ENCODE measurements at places on chromosomes 5 and 9.

DNA sequence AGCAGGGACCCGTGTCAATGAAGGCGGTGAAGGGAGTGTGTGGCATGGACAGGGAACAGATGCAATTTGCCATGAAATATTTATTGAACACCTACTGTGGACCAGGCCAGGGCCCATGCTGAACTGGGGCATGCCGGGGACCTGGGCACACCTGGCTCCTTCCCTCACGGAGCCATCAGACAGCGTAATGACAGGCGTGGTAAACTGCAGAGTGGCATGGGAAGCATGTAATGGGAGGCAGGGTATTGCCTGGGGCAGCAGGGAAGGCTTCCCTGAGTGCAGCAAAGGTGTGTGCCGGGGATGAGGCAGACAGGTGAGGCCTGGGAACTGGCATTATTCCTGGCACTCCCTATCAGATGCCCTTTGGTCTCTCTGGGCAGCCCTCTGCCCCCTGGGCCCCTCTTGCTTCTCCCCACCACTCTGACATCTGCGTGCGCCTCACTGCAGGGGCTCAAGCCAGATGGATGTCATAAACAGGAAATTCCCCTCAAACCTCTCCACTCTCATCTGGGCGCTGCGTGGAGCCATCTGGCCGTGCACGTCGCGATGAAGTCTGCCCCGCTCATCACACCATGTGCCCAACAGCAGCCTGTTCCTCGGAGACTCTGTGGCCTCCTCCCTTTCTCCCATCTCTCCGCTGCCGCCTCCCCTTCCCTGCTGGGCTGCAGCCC is 67.6 kb downstream of the HMCN2 start:
- no peak for DNase-seq

DNA sequence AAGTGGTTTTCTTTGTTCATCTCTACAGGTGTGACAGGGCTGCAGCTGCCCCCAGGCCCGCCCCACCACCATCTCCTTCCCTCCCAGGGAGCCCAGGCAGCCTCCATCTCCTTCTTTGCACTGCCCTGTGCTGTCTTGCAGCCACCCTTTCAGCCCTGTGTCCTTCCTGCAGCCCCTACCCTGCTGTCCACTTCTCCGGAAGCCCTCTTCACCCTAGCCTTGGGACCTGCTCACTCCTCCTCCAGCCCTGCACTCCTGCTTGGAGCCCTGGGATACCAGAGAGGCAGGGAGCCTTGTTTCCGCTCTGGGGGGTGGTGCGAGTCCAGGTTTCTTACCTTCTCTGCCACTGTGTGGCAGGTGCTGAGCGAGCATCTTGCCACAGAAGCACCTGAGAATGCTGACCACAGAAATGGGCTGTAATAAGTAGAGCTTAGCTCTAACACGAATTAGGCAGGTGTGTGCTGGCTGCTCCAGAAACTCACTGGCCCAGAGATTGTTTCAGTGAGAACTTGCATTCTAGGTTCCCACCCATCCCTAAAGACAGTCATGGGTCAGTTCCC is 51.3 kb upstream of the GADD45G start:
- no peak for DNase-seq

DNA sequence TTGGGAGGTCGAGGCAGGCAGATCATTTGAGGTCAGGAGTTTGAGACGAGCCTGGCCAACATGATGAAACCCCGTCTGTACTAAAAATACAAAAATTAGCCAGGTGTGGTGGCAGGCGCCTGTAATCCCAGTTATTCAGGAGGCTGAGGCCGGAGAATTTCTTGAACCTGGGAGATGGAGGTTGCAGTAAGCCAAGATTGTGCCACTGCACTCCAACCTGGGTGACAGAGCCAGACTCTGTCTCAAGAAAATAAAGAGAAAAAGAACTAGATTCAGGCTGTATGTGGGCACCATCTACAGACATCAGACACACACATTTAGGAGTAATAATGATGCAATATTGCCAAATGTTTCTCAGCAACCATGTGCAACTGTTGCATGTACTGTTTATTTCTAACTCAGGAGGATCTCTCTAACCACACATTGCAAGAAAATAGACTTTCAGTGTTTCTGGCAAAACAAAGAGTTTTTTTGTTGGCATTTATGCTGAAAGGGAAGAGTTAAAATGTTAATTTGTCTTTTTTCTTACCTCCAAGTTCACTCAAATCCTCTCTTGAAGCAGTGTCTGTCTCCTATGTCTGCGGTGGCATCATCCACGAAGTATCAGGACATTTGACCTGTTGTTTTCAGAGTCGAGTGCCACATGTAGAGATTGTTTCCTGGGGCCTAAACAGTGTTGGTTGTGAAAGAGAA is 5.1 kb upstream of the ORM1 start:
- DNase-seq: no peak

DNA sequence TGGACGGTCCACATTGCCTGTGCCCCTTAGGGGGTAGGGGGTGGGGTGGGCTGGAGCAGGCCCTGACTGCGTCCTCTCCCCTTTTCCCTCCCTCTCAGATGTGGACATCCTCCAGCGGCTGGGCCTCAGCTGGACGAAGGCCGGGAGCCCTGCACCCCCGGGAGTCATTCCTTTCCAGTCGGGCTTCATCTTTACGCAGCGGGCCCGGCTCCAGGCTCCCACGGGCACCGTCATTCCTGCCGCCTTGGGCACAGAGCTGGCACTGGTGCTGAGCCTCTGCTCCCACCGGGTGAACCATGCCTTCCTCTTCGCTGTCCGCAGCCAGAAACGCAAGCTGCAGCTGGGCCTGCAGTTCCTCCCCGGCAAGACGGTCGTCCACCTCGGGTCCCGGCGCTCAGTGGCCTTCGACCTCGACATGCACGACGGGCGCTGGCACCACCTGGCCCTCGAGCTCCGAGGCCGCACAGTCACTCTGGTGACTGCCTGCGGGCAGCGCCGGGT is 12.3 kb downstream of the COL27A1 start:
- DNase-seq: no peak

DNA sequence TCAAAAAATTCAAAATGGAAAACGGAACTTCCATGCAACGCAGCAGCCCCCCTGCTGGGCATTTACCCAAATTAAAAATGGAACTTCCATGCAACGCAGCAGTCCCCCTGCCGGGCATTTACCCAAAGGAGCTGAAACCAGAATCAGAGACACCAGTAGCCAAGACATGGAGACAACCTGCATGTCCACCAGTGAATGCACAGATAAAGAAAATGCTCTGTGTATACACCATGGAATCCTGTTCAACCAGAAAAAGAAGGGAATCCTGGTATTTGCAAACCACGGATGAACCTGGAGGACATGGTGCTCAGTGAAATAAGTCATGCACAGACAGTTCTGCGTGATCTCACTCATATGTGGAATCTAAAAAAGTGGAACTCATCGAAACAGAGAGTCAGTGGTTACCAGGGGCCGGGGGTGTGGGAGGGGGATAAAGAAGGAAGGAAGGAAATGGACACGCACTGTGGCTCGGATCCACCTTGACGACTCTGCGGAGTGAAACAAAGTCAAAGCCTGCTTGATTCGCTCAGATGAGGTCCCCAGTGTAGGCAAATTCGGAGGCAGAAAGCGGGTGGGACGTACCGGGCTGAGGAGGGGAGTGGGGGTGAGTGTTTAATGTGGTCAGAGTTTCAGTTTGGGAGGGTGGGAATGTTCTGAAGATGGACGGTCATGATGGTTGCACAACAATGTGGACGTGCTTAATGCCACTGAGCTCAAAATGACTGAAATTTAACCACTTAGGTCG is 40.2 kb upstream of the EXOC3 start:
- peak; percentile 79 for DNase-seq

Measured in B cell (primary cell).